ENCODE measurements at places on chromosomes 5 and 9.

DNA sequence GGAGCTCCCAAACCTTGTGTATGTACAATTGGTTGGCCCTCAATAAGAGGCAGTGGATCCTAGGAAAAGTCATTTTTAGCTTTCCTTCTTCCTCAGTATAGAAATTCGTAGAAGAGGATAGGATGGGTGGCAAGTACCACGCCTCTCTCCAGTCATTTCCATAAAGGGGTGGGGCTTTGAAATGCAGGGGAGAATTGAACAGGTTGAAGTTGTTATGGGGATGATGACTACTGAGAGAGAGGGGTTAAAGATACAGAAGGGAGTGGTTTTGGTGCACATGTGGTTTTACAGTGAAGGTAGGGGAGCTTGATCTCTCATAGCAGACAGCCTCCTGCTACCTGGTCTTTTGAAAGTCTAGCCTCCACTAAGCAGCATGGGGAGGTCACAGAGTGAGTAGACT, 54.4 kb upstream of the FAM120AOS start:
- no peak for DNase-seq

- no peak for DNase-seq
These were observed 303.1 kb downstream of the ELAVL2 start for GRCh38 chr9:23522952-23523351.

DNA sequence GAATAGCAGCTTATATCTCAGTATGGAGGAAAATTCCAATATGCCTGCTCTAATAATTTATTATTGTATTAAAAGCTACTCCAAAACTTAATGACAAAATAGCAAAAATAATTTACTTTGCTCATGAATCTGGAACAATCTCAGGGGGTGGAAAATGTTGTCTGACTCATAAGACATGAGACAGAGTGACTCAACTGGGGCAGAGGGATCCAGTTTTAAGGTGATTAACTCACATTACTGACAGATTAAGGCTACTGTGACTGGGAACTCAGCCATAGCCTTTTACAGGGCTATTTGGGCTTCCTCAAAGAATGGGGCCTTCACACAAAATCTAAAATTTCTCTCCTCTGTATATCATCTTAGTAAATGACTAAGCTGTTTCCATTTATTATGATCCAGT, 1172.9 kb downstream of the CDH12 start:
- no peak for DNase-seq

GRCh38 chr9:136119061-136119882, 597 bp upstream of the TMEM250 start:
- peak; percentile 49 for DNase-seq

- DNase-seq = no peak
These were observed at the start of gene PCDHB9 for GRCh38 chr5:141186897-141187512. Gene PCDHB9, plus strand, starts transcription at chr5:141187161. Its CDS starts 158 bp downstream, at chr5:141187319.

- DNase-seq = no peak
These were observed 614.7 kb downstream of the EBF1 start for GRCh38 chr5:158485047-158485446.

- no peak for DNase-seq
These were observed 1.5 kb upstream of the TOR1B start for GRCh38 chr9:129801504-129801903.

DNA sequence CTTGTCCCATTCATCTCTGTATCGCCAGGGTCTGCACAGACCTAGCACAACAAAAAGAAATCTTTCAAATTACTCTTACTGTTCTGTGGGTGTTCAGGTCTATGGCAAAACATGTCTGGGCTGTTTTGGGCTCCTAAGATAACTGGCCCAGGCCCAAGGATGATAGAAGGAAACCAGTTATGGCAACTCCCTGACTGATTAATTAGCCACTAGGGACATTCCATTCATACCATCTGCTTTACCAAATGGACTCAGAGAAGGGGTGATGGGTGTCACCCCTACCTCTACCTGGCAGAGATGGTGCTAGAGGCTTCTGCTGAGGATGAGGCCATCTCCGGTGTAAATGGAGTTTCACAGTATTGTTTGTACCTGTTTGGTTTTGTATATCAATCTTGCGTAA, 1.9 kb downstream of the SLC31A2 start:
- no peak for DNase-seq

DNA sequence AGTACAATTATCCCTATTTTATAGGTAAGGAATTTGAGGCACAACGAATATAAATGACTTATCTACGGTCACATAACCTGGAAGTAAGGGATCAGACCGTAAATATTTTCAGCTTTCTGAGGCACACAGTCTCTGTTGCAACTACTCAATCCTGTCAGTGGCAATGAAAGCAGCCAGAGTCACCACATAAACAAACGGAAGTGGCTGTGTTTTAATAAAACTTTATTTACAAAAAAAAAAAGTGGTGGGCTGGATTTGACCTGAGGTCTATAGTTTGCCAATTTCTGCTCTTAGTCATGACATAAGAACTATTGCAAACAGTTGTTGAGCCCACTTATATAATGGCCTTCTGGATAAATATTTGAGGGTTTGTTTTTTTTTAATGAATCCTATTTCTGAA, 29.6 kb downstream of the ZNF366 start:
- no peak for DNase-seq

GRCh38 chr5:87190687-87191086, 77.0 kb upstream of the RASA1 start:
- peak; percentile 19 for DNase-seq

DNA sequence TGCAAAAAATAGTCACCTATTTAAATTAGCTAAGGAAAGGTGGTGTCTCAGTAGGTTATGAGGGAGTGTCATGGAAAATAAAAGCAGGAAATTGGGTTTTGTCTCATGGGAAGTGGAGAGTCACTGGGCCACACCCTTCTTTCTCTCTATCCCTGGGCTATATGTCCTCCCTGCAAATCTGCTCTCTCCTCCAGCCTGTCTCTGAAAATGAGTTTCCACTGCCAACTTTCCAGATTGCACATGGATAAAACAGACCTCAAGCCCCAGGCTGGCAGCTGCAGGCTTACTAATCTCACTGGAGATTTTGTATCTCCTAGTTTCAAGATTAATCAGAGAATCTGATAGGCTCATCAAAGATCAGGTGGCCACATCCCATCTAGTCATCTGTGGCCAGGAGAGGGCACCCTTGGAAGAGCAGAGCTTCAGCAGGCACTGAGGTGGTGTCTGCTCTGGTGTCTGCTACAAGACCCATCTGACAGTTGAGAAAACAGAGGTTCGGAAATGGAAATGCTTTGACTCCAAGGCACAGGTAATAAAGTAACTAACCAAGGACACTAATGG, 178.9 kb downstream of the MSX2 start:
- no peak for DNase-seq

GRCh38 chr5:142866563-142867275, 96.5 kb downstream of the ARHGAP26 start:
- DNase-seq = peak; percentile 68

GRCh38 chr5:138471052-138471361, 5.7 kb downstream of the EGR1 start:
- no peak for DNase-seq

DNA sequence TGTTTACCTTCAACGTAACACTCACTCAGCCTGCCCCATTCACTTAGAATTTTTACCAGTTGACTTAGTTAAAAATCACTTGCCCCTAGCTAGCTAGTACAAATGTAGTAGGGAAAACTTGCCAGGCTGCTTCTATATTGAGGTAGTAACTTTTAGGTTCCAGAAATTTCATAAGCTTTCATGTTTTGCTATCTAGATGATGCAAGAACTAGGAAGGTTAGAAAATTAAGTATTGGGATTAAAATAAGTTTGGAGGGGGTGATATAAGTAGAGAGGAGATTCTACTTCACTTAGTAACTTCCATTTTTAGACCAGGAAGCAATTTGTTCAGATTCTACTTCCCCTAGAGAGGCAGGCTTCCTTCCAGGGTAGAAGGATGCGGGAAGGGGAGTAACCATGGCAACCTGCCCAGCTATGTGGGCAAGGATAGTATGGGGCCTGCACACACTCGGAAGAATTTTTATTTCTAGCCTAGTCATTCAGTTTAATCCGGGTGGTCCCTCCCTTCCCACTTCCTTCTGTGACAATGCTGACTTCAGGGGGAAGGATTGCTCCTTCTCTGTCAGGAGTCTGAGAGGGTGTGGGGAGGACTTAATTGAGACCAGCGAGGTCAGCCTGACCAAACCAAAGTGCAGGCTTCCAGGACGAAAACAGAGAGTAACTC, 4.2 kb downstream of the DAB2 start:
- DNase-seq = no peak

- no peak for DNase-seq
These were observed 455.1 kb upstream of the TLE4 start for GRCh38 chr9:79116709-79117108.

GRCh38 chr9:14153310-14153720, 160.6 kb downstream of the NFIB start:
- DNase-seq = no peak

DNA sequence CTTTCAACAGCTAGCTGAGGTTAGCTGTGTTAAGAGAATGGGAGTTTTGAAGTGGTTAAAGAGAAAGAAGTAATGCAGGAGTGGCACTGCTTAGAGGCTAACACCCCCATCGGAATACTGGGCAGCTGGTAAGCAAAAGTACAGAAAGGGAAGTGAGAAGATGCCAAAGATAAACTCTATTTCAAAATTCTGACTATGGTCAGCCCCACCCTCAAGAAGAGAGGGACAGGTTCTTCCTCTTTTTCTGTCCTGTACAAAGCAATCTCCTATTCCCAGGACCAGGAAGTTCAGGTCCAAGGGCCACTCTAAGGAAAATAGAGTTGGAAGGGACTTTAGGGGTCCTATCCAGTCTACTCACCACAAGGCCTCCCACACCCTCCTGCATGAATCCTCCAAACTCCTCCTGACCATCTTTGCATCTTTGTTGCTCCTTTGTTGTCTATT, 45.9 kb upstream of the JAK2 start:
- peak; percentile 41 for DNase-seq

DNA sequence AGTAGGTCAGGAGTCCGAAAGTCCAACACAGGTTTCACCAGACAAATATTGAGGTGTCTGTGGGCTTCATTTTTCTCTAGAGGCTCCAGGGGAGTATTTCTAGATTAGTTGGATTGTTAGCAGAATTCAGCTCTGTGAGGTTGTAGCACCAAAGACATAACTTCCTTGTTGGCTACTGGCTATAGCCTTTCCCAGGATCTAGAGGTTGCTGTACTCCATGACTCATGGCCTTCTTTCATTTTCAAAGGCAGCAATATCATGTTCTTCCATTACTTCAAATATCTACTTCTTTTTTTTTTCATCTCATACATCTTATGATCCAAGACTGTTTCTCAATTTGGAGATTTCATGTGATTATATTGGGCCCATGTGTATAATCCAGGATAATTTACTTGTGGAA, 404.0 kb upstream of the FAM174A start:
- no peak for DNase-seq

- DNase-seq = no peak
These were observed 291.9 kb downstream of the FBXL7 start for GRCh38 chr5:15791859-15792258.

GRCh38 chr9:4430432-4431261, 59.6 kb upstream of the SLC1A1 start:
- DNase-seq = no peak

DNA sequence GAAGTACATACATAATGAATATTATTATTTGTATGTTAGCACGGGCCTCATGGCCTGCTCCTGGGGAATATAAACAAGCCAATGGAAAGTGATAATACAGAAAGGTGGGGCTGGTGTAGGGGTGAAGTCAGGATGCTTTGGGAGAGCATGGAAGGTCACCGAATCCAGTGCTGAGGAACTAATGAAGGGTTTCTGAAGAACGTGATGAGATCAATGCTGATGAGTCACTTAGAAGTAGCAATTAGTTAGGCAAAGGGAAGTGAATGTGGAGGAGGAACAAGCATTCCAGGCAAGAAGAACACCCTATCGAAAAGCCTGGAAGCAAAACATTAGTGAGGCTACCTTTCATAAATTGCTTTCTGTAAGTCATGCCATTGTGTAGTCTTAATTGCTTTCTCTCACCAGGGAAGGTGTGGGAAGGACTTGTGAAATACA, 2.1 kb downstream of the ANXA1 start:
- DNase-seq = no peak

DNA sequence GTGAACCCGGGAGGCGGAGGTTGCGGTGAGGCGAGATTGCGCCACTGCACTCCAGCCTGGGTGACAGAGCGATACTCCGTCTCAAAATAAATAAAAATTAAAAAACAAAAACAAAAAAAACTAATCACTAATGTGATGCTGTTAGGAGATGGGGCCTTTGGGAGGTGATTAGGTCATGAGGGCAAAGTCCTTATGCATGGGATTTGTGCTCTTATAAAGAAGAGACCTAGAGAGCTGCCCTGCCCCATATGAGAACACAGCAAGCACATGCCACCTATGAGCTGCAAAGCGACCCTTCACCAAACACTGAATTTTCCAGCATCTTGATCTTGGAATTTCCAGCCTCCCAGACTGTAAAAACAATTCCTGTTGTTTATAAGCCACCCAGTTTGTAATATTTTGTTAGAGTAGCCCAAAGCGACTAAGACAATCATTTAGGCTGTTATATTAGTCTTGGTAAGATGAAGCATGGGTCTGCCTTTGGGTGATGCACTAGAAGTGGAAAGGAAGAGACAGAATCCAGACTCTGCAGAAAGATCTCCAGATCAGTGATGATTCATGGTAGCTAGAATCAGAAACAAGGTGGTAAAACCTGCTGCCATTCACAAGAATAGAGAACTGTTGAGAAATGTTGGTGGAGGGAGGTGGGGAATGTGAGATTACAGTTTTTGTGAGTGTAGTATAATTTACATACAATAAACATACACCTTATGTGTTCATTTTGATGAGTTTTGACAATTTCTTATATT, 26.2 kb downstream of the GPR21 start:
- no peak for DNase-seq

DNA sequence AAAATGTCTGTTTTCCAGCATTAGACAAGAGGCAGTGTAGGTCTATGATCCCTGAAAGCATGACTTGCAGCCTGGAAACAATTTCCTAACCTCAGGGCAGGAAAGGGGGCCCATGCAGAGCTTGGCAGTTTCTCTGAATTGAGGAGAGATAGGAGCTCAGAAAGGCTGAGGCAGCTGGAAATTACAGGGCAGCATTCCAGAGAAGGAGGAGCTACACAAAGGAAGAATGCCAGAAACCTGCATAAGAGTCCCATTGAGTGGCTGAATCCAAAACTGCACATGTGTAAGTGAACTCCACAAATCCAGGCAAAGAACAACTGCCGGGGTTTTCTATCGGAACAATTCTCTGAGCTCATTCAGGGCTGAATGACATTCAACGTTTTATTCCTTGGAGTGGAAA, 346.8 kb downstream of the PIK3R1 start:
- DNase-seq = no peak

- DNase-seq = no peak
These were observed 12.6 kb upstream of the SPARC start for GRCh38 chr5:151699071-151699901.

DNA sequence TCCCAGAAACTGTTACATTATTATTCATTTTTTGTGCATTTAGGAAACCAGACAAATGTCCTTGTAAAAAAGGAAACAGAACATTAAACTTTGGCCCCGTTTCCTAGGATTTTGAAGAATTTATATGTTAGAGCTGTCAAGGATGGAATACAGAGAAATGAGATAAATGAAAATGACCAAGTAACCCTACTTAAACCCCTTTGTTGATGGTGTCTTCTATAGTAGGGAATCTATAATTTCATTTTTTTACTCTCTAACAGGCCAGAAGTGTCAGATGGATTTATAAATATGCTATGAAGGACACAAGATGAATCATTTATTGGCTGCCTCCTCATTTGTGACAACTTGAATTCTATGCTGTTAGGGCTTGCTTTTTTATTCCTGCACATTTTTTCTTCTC, 1047.1 kb downstream of the PTPRD start:
- DNase-seq = no peak

GRCh38 chr9:115230924-115231515, 113.1 kb upstream of the TNC start:
- DNase-seq = no peak

All from GM20000 (cell line).